Cerebellar cortex (tissue), 1 donor: ENCODE measurements at places on chromosomes 16 and 17.
A peak's percentile ranks its signal among the peaks of the same experiment; 100 is the strongest.

DNA sequence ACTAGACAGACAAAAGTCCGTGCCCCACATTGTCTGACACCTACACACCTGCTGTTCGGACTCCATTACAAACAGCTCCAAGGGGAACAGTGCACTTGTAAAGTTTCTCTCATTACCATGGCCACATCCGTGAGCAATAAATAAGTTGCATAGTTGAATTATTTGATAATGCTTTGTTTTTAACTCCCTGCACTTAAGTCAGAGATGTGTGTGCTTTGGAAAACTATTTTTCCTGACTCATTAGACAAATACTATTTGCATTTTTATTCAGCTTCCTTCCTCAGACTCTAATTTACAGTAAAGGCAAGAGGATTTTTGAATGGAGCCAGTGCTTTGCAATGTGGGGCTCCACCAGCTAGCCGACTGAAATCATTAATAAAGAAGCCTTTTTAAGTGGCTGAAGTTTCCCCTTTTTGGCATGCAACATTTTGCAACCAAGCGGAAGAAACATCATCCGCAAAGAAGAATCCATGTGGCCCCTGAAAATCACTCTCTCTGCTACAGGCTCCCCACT, 6.5 kb upstream of the CCL2 start:
- DNase-seq, result no peak

GRCh38 chr17:9802294-9802693, 10.9 kb upstream of the DHRS7C start:
- no peak for DNase-seq

- DNase-seq, result no peak
Observed at GRCh38 chr17:77436058-77436442, 295.3 kb downstream of the SEC14L1 start.

DNA sequence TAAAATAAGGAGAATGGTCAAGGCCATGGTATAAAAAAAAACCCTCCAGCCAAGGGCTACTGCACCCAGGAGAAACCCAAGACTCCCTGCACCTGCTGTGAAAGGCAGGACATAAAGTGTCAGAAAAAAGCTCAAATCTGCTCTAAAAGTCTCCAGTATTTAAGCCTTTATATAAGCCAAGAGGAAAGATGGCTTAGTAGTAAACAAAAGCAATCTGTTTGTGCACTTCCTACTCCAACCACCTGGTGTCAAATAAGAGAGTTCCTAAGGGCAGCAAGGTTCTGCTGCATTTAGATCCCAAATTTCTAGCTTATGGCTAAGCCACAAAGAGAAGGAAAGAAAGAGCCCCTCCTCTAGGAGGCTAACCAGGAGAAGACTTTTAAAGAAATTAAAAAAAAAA, 20.6 kb downstream of the ACSM1 start:
- DNase-seq, result no peak

DNA sequence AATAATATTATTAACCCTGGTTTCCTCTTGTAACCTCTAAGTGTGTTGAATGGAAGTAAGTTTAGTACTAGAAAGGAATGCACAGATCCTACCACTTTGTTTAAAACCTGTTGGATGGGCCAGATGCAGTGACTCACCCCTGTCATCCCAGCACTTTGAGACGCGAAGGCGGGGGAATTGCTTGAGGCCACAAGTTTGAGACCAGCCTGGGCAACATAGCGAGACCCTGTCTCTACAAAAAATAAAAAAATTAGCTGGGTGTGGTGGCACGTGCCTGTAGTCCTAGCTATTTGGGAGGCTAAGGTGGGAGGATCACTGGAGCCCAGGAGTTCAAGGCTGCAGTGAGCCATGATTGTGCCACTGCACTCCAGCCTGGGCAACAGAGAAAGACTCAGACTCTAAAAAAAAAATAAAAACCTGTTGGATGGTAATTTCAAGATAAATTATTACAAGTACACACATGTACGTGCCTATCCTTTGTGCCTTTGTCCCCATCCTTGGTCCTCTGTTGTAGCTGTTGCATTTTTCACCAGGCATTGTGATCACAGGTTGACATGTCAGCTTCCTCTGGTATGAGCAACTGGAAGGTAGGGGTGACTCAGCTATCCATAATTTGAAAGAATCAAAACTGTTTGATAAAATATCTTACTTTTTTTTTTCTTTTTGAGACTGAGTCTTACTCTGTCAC, 30.7 kb upstream of the METTL9 start:
- DNase-seq, result no peak

GRCh38 chr16:35533683-35534082, 2074.3 kb downstream of the TP53TG3F start:
- no peak for DNase-seq

DNA sequence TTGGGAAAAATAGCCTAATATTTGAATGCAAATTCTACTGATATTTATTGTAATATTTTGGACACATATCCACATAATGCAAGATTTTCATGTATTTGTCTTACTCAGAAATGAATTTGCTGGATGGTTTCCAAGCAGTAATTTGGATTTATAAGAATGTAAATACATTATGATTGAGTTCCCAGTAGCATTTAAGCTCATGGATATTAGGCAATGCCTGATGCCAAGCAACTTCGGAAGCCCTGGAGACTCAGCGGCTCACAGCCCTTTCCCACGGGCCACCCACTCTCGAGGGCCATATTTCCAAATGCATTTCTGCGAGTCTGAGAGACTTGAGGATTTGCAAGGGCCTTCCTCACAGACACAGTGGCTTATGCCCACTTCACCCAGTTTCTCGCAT, 62.1 kb upstream of the MYOCD start:
- DNase-seq, result no peak

DNA sequence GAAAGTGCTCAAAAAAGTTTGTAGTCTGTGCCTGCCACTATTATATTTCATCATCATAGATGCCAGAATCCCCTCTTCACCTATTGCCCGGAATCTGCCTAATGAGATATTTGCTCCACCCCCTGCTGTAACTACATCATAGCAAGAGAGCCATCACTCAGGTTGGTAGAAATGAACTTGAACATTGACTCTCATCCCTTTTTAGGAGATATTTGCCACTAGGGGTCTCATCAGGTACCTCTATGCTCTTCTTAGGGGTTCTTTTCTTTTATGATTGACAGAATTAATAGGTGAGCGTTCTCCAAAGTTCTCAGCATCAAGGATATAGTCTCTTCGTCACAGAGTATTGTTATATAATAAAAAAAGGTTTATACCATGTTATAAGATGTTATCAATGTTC, 20.0 kb downstream of the ANKS4B start:
- no peak for DNase-seq

GRCh38 chr17:67779098-67779672, 46.1 kb upstream of the BPTF start:
- DNase-seq, result peak; percentile 42

DNA sequence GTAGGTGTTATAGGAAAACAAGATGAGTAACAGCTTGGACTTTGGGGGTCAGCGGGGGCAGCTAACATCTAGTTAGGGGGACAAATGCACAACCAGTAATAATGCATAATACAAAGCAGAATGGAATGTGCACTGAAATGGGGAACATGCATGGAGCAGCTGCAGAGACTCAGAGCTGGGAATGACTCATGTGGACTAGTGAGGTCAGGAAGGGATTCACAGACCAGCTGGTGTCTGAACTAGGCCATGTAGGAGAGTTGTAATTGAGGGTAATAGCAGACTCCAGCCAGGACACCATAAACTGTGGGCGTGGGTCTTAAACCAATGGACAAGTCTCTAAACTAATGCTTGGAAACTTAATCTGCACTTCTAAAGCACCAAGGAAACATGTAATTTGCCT, 176.8 kb upstream of the ASIC2 start:
- no peak for DNase-seq

DNA sequence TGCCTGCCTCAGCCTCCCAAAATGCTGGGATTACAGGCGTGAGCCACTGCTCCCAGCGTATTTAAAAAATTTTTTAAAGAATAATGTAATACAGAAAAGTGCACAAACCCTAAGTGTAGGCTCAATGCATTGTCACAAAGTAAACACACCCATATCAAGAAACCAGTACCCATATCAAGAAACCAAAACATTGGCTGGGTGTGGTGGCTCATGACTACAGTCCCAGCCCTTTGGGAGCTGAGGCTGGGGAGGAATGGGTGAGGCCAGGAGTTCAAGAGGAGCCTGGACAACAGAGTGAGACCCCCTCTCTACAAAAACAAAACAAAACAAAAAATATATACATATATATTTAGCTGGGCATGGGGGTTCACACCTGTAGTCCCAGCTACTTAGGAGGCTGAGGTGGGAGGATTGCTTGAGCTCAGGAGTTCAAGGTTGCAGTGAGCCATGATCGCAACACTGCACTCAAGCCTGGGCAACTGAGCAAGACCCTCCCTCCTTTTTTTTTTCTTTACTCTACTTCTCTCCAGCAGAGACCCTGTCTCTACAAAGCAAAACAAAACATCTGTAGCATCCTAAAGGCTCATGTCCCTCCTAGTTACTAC, 9.3 kb upstream of the PRR14 start:
- no peak for DNase-seq

GRCh38 chr17:64326420-64327054, 63.5 kb upstream of the TEX2 start:
- DNase-seq, result peak; percentile 9

DNA sequence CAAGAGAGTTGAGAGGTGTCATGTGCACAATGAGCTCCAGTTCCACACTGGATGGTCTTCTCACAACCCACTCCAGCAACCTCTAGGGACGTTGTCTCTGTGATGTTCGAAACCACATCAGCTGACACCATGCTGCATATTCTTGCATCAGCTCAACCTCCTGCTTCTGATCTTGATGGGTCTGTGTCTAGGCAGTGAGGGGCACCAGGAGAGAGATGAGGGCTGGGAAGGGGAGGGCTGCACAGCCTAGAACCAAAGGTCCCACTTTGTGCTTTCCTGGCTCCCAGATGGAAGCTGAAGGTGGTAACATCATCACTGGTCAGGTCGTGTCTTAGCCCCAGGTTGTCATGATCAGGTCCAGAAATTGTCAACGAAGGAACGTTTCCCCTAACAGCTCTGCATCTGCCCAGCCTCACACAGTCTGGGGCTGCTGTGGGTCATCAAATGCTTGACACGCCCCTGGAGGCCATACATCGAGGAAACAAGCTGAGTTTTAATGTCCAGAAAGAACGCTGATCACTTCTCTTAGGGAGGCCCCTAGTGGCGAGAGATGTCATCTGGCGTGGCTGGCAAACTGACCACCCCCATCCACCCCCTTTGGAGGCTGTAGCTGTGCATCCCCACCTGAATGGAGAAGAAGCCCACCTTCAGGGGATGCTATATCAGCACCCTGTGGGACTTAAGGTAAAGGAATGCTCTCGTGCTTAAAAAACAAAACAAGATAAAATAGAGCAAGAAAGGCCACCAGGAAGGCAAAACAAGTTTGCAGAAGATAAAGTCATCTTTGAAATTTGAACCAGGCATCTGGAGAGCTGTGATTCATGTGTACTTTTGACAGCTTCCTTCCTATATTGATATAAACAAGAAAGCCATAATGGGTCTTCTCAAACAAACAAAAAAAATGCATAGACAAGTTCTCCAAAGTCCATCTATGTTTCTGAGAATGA, 58.3 kb downstream of the WIPI1 start:
- peak; percentile 66 for DNase-seq

DNA sequence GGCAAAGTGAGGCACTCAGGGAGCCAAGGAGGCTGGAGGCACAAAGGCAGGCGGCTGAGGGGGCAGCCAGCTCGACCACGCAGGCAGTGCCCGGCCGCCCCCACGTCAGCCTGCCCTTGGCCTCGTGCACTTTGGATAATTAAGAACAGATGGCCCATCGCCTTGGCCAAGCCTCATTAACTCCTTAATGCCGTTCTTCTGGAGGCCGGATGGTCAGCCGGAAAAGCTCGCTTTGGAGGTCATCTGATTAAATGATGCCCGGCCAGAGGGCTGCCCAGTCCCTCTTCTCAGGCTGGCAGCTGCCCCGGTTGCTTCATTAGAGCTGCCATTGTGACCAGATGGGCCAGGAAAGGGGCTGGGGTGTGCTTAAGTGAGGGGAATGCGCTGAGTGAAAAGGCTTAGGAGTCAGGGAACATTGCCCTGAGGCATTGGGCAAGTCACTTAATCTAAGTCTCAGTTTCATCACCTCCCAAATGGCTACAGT, 364.0 kb downstream of the NPIPA8 start:
- no peak for DNase-seq

DNA sequence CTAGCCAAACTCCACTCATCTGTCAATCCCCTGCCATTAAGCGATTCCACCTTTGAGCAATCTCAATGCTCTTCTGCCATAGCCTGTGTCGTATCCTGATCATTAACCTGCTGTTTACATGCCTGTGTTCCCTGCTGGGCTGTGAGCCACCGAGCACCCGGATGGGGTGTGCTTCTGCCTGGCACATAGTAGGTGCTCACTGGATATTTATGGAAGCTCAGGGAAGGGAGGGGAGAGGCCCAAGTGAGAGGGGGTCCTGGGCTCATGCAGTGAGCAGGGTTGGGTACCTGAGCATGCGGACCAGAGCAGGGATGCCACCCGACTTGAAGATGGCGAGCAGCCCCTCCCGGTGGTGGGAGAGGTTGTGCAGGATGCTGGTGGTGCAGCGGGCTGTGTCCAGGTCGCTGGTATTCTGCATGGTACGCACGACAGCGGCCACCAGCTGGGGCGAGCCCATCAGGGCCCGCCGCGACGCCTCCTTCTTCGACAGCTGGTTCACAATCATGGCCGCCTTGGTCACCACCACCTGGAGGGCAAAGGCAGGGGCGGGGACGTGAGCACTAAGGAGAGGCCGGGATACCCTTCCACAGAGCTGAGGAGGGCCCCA, 17.7 kb downstream of the JUP start:
- DNase-seq, result no peak
